CD8-positive, alpha-beta memory T cell (primary cell): ENCODE measurements at places on chromosomes 4 and X.

DNA sequence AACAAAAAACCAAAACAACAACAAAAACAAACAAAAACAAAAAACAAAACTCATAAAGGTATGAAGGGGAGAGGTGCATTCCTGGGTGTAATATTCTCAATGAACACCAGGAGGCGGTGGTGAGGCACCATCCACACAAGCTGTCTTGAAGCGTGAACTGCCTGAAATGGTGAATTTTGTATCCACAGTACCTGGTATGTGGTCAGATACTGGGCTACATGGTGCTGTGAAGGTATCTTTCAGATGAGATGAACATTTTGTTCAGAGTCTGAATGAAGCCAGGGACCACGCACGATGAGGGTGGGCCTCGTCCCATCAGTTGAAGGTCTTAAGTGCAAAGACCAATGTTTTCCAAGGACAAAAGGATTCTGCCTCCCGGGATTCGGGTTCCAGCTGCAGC, 58.5 kb downstream of the ASMT start:
- DNase-seq: no peak

- DNase-seq: no peak
These were observed 172.5 kb upstream of the GATB start for GRCh38 chr4:151933122-151933827.

GRCh38 chrX:73562984-73563737, at the start of gene CHIC1:
CHIC1 (plus strand) TSS chrX:73563197; CDS start chrX:73563285, 88 bp downstream.
- DNase-seq: peak; percentile 84

- DNase-seq: no peak
These were observed 20.6 kb downstream of the GSX2 start for GRCh38 chr4:54120518-54120917.

- DNase-seq: peak; percentile 53
These were observed 1.6 kb downstream of the PRICKLE3 start for GRCh38 chrX:49184294-49185281.

DNA sequence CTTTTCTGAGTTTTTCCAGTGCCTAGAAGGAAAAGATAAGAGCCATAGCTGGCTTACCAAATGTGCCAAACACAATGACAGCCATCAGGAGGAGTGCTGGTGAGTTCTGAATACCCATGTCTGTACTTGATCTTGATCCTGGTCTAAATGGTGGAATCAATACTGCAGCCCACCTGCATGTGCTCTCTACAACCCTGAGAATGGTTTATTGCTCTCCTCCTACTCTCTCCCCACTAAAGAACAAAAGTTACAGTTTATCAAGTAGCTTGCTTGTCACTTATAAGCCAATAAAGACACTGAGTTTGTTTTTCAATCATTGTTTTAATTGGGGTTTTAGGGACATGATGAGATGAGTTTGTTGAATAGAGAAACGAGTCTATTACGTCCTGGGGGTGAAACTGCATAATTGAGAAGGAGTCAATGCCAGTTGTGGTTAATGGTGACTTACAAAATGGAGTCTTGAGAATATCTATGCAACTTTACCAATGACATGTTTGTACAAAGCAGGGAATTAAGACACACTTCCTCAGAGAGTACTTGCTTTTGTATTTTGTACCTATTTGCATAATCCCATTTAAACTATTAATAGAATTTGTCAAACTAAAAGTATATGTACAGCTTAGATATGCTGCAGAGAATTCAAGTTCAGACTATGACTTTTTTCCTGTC, 20.8 kb upstream of the CXCL3 start:
- no peak for DNase-seq

DNA sequence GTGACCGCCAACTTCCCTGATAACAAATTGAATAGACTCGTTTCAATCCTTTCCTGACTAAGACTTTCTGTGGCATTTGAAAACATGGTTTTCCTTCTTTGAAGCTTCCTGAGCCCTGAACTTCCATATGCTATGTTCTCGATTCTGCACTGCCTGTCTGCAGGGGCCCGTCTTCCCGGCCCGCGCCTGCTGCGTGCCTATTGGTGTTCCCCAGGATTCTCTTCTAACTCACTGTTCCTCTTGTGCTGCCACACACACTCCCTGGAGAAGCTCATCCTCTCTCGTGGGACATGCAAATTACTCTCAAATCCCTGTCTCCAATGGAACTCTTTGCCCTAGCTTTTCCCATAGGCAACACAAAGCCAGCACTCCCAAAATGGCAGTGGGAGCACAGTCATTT, 262.9 kb upstream of the GATB start:
- no peak for DNase-seq

GRCh38 chr4:127179256-127180087, 453.3 kb upstream of the INTU start:
- DNase-seq: no peak

DNA sequence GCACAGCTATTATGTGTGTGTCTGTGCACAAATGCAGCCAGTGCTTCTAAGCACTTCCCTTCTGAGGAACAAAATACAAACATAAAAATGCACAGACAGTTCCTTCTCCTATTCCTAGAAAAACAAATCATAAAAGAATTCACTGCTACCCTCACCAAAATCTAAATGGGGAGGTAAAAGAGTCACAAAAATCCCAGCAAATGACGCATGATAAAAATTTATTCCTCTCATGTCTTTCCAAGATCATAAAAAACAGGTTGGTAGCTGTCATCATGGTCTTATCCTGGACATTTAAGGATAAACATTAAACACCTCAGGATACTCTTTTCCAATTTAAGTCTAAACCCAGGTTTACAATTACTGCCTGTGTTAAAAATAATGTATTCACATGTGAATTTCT, 124.9 kb downstream of the ADAMTS3 start:
- DNase-seq: no peak

DNA sequence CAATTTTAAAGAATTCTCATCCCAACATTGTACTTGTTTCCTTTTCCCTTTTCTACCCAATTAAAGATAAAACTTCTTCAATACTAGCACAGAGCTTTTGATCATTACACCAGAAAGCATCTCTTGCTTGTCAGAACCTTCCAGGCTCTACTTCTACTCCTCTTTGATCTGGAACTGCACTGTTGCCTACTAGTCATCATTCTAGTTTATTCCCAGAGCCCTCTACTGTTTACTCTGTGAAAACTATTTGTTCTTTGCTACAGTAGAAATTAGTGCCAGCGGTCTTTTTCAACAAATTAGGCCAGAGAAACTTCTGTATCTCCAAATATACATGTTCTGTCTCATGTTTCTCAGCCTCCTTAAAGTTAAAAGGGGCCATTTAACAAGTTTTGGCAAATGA, 46.8 kb upstream of the TMPRSS11F start:
- no peak for DNase-seq

DNA sequence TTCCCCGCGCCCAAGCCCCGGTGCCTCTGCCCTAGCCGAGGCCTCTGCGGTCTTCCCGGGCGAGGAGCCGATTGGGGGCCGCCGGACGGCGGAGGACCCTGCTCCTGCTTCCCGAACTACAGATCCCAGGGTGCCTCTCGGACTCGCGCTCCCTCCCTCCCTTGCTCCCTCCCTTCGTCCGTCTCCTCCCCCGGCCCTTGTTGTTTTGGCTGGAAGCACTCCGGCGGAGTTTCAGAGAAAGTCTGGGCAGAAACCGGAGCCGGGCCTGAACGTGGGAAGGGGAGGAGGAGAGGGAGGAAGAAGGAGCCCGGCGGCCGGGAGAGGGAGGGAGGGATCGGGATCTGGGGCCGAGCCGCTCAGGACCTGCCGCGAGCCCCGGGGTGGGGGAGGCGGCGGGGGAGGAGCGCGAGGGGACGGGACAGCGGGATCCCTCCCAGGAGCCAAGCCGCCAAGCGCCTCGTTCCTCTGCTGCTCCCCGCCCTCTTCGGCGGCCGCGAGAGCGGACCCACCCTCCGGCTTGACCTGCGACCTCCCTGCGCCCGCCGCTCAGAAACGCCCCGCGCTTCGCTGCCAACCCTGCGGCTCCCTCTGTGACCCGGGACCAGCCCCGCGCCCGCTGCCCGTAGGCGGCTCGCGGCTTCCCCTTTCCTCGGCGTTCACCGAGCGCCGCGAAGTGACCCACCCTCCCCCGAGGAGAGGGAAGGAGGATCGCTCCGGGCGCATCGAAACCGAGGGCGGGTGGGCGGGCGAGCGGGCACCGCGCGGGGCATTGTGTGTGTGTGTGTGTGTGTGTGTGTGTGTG, 496 bp upstream of the GAB1 start:
- no peak for DNase-seq

DNA sequence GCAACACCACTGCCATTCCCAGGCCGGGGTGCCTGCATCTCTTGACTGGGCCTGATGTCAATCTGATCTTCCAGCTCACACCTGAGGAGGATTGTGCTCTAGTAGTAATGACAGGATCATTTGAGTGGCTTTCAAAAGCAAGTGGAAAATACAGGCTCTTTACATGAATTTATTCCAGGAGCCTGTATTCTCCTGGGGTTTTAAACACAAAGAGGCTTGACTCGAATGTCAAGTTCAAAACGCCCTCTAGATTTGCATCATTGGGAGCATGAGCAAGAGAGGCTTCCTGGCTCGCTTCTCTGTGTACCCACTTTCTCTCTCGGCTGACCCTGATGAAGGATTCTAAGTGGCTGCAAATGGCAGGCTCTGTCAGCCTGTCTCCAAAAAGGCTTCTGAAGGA, 199.5 kb upstream of the PUDP start:
- DNase-seq: no peak

GRCh38 chr4:53592686-53593501, 1.6 kb upstream of the LNX1 start:
- no peak for DNase-seq

DNA sequence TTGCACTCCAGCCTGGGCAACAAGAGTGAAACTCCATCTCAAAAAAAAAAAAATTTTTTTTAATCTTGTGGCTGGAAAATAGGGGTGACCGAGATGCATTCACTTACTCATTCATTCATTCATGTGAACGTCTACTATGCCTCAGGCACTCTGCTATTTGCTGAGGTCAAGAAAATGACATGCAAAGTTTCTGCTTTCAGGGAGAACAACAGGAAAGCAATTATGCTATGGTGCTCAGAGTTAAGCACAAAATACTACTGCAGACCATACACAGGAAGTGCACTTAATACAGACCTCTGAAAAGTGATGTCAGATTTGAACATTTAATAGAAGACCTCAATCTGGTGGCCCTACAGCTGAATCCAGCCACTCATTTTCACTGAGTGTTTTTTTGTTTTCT, 59.6 kb upstream of the DUSP21 start:
- no peak for DNase-seq

DNA sequence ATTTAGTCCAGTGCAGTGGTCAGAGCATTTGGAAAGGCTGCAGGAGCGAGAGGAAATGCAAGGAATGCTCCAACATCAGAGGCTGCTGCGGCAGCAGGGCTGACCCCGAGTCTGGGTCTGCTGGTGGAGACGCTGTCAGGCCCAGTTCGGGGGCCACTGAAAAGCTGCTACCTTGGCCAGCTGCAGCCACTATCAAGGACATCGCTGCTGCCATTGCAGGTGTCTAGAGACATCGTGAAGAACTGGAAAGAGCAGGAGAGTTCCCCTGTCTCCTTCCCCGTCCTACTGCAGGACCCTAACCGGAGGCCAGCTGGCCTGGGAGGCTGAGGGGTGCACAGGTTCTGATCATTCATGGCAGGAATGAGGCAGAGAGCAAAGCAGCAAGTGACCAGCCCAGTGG, 29.5 kb upstream of the GPR78 start:
- DNase-seq: no peak

DNA sequence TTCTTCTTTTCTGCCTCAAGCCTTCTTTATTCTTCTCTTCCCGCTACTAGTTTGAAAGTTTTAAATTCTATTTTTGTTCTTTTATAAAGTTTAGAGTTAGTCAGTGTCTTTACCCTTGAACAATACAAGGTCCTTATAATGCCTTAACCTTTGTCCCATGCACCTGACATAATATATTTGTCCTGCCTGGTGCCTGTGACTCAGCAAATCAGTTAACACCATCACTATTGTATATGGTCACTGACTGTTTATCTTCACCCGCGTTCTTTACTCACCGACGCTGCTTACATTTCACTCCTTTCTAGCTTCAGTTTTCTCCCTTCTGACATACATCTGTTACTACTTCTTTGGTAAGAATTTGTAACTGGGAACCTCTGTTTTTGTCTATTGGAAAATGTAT, 5.7 kb downstream of the SMIM20 start:
- no peak for DNase-seq

DNA sequence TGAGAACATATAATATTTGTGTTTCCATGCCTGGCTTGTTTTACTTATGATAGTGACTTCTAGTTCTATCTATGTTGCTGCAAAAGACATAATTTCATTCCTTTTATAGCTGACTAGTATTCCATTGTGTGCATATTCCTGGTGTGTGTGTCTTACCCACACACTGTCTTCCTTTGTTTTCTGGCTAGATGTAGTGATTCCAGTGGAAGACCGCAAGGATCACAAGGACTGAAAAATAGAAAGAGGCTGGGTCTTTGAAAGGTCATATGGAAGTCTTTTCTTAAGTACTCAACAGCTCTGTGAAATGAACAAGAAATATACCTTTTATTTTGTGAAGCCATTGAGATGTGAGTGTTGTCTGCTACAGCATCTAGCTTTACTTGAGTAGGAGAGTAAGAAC, 29.4 kb upstream of the TAB3 start:
- no peak for DNase-seq

DNA sequence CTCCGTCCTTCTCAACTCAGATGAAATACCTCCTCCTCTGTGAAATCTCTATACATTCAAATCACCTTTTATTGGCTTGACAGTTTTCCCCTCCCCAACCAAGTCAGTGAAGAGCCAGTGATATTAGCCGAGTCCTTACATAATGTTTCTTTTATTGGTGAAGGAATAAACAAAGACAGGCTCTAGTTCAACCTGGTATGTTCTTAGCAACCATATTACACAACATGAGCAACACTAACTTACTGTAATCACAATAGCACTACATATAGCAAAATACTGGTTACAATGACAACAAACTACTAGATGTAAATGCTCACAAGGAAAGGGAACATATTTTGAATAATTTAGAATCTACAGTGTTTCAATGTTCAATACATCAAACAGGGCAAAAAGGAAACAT, 19.9 kb downstream of the DHX15 start:
- no peak for DNase-seq

DNA sequence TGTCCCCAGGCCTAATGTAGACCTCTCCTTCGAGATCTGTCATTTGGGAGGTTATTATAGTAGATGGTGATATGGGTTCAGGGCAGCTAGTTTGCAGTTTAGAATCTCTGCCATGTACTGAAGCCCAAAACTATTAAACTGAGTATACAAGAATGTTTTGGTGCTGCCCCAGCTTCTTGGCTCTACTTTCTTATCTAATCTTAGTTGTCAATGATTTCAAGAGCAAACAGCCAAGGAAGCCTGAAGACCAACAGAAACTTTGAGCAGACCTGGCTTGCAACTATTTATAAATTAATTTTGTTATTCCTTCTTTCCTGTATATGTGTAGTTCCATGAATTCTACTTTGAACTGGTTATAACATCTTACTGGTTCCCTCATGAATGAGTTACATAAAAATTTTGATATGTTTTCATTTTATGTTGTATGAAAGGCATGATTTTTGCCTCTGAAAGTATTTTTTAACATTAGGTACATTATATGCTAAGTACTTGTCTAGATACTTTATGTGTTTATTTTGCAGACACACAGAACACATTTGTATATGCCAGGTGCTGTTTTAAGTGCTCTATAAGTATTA, 2.0 kb upstream of the MGST2 start:
- no peak for DNase-seq

GRCh38 chr4:19512086-19512485, 739.6 kb upstream of the SLIT2 start:
- no peak for DNase-seq

GRCh38 chr4:109730619-109731545, 1.0 kb upstream of the PLA2G12A start:
- no peak for DNase-seq
